Activated CD4-positive, CD25-positive, alpha-beta regulatory T cell (primary cell): ENCODE measurements at places on chromosomes 6 and 20.

GRCh38 chr6:167350275-167350696, 25.4 kb downstream of the TTLL2 start:
- DNase-seq, result no peak

GRCh38 chr6:145022199-145022796, 713.0 kb downstream of the EPM2A start:
- DNase-seq, result no peak

- no peak for DNase-seq
These were observed 9.7 kb upstream of the SLCO4A1 start for GRCh38 chr20:62632575-62633090.

DNA sequence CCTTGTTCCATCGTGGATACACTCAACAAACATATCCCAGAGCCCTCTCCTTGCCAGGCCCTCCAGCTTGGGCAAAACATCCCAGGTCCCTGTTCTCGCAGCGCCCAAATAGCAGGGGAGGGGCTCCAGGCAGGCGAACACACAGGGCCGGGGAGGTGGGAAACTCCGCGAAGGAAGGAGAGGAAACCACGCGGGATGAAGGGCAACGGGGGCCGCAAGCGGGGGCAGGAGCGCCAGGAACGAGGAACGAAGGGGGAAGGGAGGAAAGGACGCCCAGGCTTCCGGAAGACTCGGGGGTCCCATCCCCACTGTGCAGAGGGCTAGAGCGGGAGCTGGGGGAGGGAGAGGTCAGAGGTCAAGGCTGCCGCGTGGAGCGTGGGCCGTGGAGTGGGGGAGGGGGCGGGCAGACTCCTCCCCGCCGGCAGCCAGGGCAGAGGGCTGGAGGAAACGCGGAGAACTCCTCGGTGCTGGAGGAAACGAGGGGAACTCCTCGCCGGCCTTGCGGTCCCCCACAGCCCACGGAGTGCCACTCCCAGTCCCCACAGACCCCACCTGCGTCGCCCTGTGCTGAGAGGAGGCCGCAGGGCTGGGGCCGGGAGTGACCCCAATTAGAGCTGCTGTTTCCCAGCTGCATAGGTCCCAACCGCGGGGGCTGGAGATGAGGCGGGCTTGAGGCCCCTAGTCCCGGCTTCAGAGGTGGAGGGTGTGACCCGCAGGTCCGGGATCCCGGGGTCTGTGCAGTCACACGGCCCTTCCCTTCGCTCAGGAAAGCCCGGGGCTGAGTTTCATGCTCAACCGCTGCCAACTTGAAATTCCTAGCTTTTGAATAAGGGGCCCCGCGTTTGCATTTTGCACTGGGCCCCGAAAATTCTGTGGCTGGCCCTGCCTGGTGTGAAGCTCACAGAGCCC, 1.2 kb upstream of the RBM38 start:
- DNase-seq, result peak; percentile 38

- DNase-seq, result no peak
These were observed 5.0 kb upstream of the APOBEC2 start for GRCh38 chr6:41047745-41048732.

DNA sequence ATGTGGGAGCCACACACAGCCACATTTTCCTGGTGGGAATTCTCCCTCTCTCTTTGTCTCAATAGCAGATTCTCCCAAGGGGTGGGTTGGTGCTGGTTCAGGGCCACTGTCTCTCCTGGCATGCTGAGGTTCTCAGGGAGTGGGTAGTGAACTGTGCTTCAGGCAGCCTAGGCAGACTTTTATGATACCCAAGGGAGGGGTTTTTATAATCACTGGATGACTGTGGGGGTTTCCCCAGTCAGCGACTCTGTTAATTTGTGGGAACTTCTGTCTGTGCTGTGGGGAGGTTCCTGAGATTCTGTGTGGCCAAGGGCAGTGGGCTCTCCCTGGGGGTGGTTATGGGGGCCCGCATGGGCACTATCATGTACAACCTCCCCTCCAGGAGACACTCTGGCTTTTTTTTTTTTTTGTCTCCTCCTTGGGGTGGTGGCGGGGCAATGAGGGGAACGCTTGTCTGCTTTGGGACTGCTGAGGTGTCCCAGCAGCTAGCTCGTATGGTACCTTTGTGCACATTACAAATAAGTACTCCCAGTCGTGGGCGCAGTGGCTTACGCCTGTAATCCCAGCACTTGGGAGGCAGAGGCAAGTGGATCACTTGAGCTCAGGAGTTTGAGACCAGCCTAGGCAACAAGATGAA, 10.0 kb downstream of the PTK7 start:
- DNase-seq, result no peak

DNA sequence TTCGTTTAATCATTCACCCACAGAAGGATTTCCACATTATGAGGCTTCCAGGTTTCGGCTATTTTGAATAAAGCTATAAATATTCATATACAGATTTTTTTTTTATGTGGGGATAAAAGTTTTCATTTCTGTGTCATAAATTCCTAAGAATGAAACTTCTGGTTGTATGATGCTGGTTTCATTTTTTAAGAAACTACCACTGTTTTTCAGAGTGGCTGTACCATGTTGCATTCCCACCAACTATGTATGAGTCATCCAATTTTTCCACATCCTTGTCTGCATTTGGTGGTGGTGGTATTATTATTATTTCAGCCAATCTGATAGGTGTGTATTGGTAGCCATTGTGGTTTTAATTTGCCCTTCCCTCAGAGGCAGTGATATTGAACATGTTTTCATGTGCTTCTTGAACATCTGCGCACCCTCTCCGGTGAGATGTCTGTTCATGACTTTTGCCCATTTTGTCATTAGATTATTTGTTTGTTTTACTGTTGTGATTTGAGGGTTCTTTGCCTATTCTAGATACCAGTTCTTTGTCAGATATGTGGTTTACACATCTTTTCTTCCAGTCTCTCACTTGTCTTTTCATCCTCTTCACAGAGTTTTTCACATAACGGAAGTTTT, 75.5 kb downstream of the DOK5 start:
- DNase-seq, result no peak

GRCh38 chr6:105804424-105804823, 281.7 kb upstream of the PRDM1 start:
- DNase-seq, result no peak

- DNase-seq, result no peak
These were observed 98.4 kb downstream of the IPCEF1 start for GRCh38 chr6:154258064-154258757.

- no peak for DNase-seq
These were observed 17.9 kb upstream of the CHMP4B start for GRCh38 chr20:33793011-33793931.

GRCh38 chr20:11894062-11894461, 23.6 kb upstream of the BTBD3 start:
- no peak for DNase-seq

DNA sequence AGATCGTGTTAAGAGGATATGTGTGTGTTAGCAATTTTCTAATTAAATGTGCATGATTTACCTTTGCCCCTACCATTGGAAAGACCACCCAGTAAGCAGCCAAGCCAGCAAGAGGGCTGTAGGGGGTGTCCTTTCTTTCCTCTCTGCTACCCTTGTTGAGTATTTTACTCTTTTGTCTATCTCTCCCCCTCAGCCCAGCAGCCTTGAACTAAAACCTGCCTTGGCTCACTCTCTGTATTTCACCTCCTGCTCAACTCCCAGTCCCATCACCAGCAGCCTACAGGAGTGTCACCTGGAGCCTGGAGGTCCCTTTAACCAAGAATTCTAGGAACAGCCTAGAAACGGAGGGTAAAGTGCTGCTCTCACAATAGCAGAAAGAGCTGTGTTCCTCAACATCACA, 81.0 kb downstream of the HIVEP2 start:
- no peak for DNase-seq

GRCh38 chr6:90819483-90819882, 232.6 kb upstream of the MAP3K7 start:
- no peak for DNase-seq

DNA sequence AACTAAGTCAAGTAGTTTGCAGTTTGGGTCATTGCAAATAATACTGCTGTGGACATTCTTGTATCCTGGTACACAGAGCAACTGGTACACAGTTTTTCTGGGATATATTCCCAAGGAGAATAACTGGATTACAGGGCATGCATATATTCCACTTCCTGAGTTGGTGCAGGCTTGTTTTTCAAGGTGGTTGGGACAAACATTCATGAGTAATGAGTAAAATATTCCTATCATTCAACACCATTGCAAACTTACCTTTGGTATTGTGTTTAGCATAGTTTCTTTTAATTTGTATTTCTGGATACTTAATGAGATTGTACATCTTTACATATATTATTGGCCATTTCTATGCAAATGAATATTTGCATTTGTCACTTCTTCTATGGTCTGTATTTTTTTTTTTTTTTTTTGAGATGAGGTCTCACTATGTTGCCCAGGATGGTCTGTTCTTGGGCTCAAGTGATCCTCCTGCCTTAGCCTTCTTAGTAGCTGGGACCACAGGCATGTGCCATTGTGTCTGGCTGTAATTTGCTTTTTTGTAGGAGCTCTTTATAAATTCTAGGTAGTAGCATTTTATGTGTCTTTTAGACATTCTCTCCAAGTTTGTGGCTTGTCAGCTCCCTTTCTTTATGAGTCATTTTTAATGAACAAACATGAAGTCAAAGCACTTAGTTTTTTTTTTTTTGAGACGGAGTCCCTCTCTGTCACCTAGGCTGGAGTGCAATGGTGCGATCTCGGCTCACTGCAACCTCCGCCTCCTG, 158.7 kb downstream of the SOX4 start:
- DNase-seq, result no peak

- DNase-seq, result no peak
These were observed 32.3 kb downstream of the FOXP4 start for GRCh38 chr6:41578217-41579087.

DNA sequence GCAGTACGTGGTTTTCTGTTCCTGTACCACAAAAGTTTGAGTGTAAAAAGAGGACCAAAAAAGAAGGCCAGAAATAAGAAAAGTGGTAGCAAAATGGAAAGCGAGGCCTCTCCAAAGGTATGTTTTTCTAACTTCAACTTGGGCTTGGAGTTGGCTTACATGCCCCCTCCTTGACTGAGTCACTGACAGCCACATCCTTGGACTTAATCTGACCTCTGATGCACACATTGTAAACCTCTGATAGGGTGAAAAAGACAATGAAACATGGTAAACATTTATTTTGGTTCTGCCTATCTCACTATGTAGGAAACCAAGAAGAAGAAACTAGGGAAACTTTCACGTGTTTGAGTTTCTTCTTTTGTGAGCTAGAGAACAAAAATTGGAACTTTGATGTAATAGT, 503.2 kb upstream of the ID4 start:
- no peak for DNase-seq

DNA sequence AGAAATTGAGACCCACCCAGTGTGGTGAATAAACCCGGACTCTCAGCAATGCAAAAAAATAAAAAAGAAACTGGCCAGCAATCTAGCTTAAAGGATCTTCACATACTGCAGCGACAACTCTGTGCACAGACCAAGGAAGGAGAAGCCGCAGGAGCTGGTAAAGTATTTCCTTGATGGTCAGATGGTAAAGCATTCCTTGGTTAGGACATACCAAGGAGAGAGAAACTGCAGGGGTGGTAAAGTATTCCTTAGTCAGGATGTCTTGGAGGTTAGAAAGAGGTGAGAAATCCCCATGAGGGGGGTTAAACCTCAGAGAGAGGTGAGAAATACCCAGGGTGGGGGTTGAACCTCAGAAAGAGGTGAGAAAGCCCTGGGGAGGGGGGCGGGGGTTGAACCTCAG, 86.8 kb downstream of the PLG start:
- DNase-seq, result no peak
